ENCODE measurements at places on chromosomes 12 and 14.
A peak's percentile ranks its signal among the peaks of the same experiment; 100 is the strongest.

DNA sequence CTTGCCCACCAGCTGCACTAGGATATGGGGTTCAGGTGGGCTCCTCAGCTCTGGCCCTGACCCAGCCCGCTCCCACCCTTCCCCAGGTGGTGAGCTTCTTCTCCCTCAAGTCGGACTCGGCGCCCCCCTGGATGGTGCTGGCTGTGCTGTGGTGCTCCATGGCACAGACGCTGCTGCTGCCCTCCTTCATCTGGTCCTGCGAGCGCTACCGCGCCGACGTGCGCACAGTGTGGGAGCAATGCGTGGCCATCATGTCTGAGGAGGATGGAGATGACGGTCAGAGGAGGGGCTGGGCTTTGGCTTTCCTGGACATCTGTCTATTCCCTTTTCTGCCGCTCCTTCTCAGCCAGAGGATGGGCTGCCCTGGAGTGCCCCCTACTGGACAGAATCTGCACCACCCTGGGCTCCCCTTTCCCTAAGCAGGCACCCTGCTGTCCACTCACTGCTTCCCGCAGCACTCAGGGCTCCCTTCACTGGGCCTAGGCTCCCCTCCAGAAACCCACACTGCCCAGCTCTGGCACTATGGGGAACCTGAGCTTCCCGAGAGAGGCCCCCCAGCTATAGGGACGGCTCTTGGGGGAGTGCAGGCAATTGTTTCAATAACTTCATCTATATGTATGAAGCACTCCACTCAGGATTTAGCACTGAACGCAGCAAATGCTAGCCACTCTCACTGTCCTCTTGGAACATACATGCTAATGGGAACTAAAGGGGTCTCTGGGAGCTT lies 2.6 kb upstream of the P3H3 start:
- DNase-seq = peak; percentile 87

DNA sequence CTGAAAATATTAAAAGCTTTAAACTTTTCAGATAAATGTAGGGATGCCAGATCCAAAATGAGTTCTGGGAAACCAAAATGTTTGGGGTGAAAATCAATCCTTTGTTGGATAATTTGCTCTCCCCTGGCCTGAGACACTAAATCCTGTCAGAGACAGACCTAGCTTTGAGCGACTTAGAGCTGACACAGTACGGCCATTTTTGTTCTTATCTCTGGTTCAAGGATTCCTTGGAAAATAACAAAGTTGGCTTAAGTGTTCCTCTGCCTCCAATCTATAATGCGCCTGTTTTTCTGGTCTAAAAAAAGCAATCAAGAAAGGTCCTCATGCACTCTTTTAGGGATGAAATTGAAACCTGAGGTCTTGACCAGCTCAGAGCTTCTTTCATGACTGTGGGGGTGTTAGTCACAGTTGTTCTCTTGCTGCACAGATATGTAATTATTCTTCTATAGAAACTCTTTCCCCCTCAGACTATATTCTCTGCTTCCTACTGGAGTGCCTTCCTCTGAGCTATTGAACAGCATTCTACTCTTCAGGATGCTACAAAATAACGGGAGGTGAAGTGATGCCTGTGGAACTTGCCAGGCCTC lies 52.3 kb upstream of the EGLN3 start:
- DNase-seq = no peak

DNA sequence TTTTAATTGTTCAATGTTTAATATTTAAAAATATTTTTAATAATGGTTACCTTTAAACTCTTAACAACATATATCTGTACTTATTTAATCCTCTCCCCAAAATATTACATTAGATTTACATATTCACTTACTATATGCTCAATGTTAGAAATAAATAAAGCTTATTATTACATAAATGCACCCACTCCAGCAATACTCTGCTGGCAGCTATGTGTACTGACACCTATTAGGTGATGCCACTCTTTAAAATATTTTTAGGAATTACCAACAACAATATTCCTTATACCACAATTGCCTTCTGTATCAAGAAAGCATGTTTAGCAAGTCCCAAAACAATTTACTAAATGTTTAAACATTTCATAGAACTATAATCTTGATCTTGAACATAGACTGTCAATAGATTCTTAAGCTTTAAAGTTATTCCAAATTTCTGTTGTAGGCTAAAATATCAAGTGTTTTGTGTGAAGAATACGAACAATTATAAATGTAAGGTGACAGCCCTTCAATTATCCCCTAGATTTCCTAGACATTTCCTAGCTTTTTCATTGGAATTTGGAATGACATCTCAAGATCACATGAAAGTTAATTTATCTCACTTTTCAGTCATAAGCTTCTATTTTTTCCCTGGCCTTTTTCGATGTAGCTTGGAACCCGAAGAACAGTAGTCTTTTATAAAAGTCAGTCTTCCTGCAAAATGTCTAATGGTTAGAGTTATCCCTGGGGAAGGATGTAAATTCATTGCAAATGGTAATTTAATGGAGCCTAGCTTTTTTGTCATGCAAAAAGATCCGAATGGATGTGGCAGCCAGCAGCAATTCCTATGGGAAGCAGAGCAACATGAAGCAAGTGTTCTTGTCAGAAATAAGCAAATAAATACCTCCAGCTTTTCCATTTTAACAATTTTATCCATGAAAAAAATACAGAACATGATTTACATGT lies 907.5 kb upstream of the ATXN7L3B start:
- DNase-seq = no peak

- no peak for DNase-seq
These were observed 203.1 kb upstream of the CNOT2 start for GRCh38 chr12:70040141-70040540.

DNA sequence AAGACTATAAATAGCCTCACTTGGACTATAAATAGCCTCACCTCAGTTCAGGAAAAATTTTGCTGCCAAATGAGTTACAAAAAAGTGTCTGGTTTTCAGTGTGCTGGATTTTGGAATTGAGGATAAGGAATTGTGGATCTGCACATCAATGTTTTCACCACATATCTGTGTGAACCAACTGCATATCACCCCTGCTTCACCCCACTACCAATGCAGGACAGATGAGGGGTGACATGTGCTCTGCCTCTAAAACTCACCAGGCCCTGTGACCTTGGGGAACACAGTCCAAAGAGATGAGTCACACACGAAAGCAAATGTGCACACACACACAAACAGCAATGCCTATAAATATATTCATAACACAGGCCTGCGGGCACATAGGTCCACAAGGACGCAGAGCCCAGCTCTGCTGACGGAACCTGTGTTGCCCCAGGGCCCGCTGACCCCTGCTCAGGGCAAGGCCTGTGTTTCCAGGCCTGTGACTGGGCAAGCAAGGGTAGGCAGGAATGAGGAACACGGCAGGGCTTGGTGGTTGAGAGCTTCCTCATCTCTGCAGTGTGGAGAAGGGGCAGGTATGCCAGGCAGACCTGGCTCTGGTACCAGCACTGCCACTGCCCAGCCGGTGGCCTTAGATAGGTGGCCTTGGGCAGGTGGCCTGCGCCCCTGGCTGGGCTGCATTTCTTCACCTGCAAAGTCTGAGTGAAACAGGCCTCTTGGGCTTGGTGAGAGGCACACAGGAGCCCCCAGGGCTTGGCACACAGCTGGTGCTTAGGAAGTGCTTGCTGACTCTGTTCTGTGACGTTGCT lies 82.4 kb downstream of the ARL6IP4 start:
- no peak for DNase-seq

- no peak for DNase-seq
These were observed 388.0 kb downstream of the VRK1 start for GRCh38 chr14:97185186-97185585.

- DNase-seq = no peak
These were observed 53.3 kb downstream of the BMAL2 start for GRCh38 chr12:27385766-27386564.

- DNase-seq = no peak
These were observed 76.9 kb upstream of the ATF1 start for GRCh38 chr12:50686976-50687375.

GRCh38 chr12:53949631-53950436 lies 4.9 kb upstream of the HOXC12 start:
- no peak for DNase-seq

DNA sequence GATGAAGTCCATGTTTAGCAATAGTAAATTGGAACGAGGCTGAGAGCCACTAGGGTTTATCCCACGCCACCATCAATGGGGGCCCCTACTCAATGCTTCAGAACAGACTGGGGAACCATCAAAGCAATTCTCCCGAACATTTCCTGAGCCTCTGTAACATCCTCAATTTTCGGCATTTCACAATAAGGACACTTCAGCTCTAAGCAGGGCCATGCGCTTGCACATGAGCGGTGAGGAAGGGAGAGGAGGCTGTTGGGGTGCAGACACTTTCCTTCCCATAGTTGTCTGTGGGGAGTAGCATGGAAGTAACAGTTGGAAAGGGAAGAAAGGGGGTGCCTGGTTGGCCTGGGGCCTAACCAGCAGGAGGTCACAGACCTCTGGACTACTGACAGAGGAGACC lies 129.9 kb upstream of the PRMT8 start:
- no peak for DNase-seq

- DNase-seq = no peak
These were observed 30.5 kb upstream of the SPTLC2 start for GRCh38 chr14:77646907-77647306.

DNA sequence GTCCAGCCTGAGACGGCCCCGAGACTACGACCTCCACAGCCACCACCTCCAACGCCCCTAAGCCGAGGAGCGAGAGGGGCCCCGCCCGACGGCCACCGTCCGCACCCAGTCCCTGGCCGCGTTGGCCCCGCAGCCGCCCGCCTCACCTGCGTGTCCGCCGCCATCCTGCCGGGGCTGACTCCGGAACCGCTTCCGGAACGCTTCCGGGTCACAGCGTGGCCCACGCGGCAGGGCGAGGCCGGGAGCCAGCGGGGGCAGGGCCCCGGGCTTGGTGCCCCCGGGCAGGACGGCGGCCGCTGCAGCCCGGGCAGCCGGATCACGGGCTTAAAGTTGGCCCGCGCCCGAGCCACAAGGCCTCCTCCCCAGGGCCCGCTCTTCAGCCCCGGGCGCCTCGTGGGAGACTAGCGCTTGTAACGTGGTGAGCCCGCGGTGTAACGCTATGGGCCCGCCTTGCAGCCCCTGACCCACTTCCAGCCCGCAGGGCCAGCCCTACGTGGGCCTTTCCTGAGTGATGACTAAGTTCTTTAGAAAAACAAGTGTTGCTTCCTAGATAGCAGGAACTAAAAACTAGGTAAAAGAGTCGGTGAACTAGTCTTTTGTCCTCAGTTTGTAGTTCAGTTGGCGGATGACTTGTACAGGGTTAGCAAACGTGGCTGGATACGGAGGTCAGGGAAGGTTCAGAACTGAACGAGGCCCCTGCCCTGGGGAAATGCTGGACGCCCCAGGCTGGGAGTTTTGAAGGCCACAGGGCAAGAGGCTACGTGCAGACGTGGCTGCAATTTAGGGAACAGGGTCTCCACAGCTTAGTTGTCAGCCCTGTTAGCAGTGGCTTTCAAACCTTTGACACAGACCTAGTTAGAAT lies at the start of gene GCN1:
Gene GCN1 (minus strand): TSS at position 182 of the 862 bp plus-strand sequence. CDS start 18 bp downstream, at position 164.
- DNase-seq = peak; percentile 92

DNA sequence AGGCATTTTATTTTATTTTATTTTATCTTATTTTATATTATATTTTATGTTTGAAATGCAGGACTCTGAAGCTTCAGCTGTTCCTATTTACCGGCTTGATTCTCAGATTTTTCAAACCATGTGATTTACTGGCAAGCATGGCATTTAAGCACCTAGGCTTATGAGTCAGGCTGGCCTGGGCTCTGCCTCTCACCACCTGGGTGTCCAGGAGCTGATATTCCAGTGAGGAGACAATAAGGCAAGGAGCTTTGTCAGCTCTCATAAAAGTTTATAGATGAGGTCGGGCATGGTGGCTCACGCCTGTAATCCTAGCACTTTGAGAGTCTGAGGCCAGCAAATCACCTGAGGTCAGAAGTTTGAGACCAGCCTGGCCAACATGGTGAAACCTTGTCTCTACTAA lies 2.1 kb downstream of the DAO start:
- no peak for DNase-seq

GRCh38 chr12:109912855-109913321 lies 12.8 kb downstream of the TCHP start:
- no peak for DNase-seq

GRCh38 chr14:49581209-49582112 lies 4.7 kb downstream of the RPS29 start:
- DNase-seq = no peak

GRCh38 chr12:93972411-93973208 lies 175.8 kb upstream of the PLXNC1 start:
- no peak for DNase-seq

- DNase-seq = no peak
These were observed 178.0 kb upstream of the CAND1 start for GRCh38 chr12:67091204-67091603.
